ENCODE measurements at places on chromosomes 7 and 10.

DNA sequence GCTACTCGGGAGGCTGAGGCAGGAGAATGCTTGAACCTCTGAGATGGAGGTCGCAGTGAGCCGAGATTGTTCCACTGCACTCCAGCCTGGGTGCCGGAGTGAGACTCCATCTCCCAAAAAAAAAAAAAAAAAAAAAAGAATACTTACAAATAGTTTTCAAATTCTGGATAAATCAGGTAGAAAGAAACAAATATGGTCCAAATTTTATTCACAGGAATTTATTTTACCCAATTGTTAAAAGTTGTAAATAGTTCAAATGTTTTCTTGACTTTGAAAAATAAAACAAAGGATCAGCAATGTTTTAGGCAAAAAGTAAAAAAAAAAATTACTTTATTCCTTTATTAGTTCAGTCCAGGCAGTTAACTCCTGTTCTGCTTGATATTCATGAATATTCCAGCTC is 172.9 kb upstream of the NAMPT start:
- no peak for DNase-seq

DNA sequence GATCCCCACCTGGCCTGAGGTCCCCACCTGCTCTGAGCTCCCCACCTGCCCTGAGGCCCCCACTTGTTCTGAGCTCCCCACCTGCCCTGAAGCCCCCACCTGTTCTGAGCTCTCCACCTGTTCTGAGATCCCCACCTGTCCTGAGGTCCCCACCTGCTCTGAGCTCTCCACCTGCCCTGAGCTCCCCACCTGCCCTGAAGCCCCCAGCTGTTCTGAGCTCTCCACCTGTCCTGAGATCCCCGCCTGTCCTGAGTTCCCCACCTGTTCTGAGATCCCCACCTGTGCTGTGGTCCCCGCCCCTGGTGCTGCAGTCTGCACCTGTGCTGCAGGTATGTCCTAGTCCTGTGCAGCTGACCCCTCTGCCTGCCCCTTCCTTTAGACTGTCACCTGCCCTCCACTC is 561.6 kb downstream of the TCERG1L start:
- peak; percentile 38 for DNase-seq

GRCh38 chr10:61028861-61029361 is 84.9 kb upstream of the RHOBTB1 start:
- DNase-seq: no peak

GRCh38 chr10:73644767-73645166 is 3.5 kb upstream of the MYOZ1 start:
- DNase-seq: no peak

- no peak for DNase-seq
Measured at GRCh38 chr10:72253578-72253977, 20.1 kb upstream of the DDIT4 start.

GRCh38 chr10:123257904-123258456 is 103.8 kb downstream of the BUB3 start:
- DNase-seq: no peak

- no peak for DNase-seq
Measured at GRCh38 chr7:113282875-113283274, 164.5 kb upstream of the SMIM30 start.

DNA sequence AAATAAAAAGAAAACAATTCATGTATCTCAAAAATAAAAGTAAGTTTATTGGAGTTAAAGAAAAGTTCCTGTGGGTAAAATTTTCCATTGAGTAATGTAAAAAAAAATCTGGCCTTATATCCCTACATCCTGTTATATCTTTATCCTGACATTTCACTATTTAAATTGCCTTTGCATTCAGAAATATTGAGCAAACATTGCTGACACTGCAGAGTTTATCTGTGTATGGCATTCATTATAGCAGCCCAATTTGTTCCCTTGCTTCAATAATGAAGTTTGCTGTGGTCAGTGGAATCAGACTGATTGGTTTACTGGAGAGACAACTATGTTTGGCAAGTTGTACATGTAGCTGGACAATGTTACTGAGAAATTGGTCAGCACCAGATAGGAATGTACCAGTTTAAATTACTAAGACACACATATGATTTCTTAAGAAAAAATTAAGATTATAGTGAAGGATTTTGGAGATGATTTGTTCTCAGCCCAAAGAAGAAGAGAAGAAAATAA is 271.7 kb downstream of the ANKRD7 start:
- DNase-seq: no peak

Data from activated effector memory CD4-positive, alpha-beta T cell treated with anti-CD3 and anti-CD28 coated beads, Interleukin-2, amount 50 U/mL, for 16 hours (primary cell).